Renal pelvis (tissue), 12 donors: ENCODE measurements at places on chromosomes 7 and 10. TPM values are rescaled to one million over a fixed set of nuclear protein-coding genes. Genes with fewer than 3 reads are reported as not detected.

DNA sequence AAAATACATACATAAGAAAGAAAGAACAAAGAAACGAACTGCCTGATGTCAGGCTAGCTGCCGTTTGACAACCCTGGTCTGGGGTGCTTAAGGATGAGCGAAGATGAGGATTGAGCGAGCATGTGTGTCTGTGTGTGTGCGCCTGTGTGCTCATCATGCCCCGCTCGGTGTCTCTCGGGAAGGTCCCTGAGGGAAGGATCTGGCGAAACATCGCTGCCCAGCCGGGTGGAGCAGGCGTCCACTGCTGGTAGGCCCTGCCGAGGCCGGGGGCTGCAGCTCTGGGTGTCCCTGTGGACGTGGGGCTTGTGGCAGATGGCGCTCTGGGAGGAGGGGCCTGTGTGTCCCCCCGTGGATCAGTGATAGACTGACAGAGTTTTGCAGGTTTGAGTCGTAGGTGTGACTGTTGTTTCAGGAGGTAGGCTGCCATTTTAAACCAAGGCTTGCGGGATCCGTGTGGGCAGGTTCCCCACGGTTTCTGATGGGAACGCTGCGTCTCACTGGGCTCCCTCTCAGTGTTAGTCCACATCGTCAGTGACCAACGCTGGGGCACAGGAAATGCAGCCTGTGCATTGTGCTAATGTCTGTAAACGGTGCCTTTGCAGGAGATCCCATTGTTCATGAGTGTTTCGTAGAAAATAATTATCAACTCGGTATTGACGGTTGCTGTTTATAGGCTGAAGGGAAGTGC, 5.9 kb upstream of the SUN1 start:
- no peak for DNase-seq

GRCh38 chr7:132117181-132117580, 459.1 kb downstream of the PLXNA4 start:
- DNase-seq, result no peak

C10orf67 gene
- polyA plus RNA-seq, result 2.2 TPM

- peak; percentile 17 for DNase-seq
Measured at GRCh38 chr10:101903827-101904550, 60.4 kb upstream of the KCNIP2 start.

- no peak for DNase-seq
Measured at GRCh38 chr7:112080978-112081377, 125.2 kb downstream of the DOCK4 start.

LAMB4 gene
- polyA plus RNA-seq, result 7.3 TPM

TMEM176A gene
- polyA plus RNA-seq, result 87.4 TPM

PTTG1IP2 gene
- polyA plus RNA-seq, result not detected

GRCh38 chr7:13742126-13742525, 247.3 kb downstream of the ETV1 start:
- DNase-seq, result no peak

TMEM213 gene
- 29.3 TPM for polyA plus RNA-seq

DNA sequence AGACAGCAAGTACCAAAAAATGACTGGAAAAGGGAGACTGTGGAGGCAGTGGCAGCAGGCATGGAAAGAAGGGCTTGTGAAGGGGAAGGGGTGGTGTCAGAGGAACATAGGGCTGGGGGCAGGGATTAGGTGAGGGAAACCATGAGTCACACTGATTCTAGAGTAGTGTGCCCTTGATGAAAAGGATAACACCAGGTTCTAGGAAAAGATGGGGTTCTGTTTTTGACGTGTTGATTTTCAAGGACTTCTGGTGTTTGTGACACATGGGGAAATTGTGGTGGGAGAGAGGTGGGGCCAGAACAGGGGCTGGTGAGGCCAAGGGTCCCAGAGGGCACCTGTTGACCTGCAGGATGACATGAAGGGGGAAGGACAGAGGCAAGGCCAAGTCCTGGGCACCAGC, 57.1 kb downstream of the FIGNL1 start:
- DNase-seq, result no peak

- no peak for DNase-seq
Measured at GRCh38 chr7:30681815-30682211, 443 bp downstream of the CRHR2 start.

- DNase-seq, result no peak
Measured at GRCh38 chr7:155234158-155234492, 63.6 kb upstream of the INSIG1 start.

PLCE1 gene
- polyA plus RNA-seq, result 36.3 TPM

ZNF425 gene
- polyA plus RNA-seq, result 6.3 TPM

MBL2 gene
- not detected for polyA plus RNA-seq

DNA sequence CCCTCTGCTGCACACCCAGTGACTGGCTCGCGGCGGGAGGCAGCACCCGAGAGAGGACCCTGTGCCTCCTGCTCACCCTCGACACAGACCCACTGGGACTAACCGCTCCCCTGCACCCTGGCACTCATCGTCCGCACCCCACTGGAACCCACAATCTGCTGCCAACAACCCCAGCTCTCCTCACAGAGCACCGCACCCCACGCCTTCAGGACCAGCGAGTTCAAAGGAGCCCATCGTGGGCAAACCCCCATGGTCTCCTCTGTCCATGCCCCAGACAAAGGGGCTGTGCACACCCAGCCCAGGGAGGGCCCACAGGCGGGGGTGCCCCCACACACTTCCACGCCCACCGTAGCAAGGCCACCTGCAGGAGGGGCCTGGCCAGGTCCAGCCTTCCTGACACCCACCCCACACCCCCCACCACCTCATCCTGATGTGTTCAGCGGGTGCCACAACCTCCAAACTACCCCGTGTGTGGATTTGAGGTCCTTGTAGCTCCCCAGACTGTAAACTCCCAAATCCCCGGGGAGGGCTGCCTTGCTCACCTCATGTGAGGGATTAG, 14.0 kb downstream of the RASGEF1A start:
- no peak for DNase-seq

DNA sequence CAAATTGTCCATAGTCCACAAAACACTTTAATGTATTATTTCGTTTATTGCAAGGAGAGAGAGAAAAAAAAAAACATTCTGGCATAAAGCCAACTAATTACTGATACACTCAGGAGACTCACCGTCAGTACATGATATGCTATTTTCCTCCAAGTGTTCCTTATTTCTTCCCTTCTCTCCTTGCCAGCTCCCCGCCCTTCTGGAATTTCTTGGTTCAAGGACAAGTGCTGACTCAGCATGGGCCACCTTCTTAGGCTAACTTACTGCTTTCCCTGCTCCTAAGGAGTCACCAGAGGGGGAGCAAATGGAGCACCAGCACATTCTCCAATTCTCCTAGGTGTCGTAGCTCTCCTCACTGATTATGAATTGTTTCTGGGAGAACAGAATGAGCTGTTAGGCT, 133.8 kb upstream of the HDAC9 start:
- DNase-seq, result no peak

EPHA1 gene
- 18.6 TPM for polyA plus RNA-seq

DNA sequence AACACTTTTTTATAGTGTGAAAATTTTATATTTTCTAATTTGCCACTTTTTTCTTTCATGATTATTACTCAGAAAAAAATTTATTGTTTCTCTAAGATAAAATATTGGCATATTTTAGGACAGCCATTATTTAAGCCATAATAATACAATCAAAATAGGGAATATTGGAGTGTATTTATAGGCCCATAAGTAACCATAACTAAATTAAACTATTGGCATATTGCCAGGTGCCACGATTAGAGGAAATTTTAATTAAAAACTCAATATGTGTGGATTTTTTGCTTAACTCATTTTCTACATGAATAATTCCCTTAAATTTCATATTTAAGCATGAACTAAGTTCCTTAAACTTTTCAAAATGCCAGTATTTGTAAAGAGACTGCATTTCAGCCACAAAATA, 587.8 kb downstream of the IPMK start:
- no peak for DNase-seq

CAMK2B gene
- 3.6 TPM for polyA plus RNA-seq
